ENCODE measurements at places on chromosomes 16 and 17.

DNA sequence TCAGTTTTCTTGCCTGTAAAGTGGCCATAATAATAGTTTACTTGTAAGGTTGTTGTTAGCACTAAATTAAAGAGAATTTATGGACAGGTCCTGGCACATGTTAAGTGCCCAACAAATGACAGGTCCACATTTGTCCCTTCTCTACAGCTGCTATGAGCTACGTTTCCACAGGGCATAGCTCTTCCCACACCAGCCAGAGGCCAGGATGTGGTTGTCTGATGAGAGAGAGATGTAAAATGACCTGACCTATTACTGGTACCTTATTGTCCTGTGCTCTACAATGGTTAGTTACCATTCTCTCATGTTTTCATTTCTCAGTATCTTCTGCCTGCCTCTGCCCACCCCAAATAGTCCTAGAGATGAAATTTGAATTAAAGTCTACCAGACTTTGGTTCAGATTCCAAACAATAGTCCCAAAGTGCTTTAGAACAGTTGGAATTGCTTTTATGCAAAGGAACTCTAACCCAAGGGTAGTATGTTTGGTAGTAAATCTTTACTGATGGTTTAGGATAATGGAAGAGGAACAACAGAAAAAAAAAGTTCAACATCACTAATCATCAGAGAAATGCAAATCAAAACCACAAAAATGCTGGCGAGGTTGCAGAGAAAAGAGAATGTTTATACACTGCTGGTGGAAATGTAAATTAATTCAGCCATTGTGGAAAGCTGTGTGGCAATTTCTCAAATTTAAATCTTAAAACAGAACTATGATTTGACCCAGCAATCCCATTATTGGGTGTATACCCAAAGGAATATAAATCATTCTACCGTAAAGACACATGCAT is 57.1 kb upstream of the ANKFN1 start:
- H3K4me3 ChIP-seq = no peak overlapping the region
- H3K27me3 ChIP-seq = no peaks in the 10 kb centered on the region

GRCh38 chr17:50280068-50280467 is 5.8 kb downstream of the TMEM92 start:
- H3K4me1 ChIP-seq = peaks cover 14% of the 10 kb centered on the region
- H3K36me3 ChIP-seq = peaks cover 8% of the 10 kb centered on the region
- H3K27ac ChIP-seq = no peak overlapping the region
- peak; percentile 38 for DNase-seq
- H3K27me3 ChIP-seq = no peaks in the 10 kb centered on the region

DNA sequence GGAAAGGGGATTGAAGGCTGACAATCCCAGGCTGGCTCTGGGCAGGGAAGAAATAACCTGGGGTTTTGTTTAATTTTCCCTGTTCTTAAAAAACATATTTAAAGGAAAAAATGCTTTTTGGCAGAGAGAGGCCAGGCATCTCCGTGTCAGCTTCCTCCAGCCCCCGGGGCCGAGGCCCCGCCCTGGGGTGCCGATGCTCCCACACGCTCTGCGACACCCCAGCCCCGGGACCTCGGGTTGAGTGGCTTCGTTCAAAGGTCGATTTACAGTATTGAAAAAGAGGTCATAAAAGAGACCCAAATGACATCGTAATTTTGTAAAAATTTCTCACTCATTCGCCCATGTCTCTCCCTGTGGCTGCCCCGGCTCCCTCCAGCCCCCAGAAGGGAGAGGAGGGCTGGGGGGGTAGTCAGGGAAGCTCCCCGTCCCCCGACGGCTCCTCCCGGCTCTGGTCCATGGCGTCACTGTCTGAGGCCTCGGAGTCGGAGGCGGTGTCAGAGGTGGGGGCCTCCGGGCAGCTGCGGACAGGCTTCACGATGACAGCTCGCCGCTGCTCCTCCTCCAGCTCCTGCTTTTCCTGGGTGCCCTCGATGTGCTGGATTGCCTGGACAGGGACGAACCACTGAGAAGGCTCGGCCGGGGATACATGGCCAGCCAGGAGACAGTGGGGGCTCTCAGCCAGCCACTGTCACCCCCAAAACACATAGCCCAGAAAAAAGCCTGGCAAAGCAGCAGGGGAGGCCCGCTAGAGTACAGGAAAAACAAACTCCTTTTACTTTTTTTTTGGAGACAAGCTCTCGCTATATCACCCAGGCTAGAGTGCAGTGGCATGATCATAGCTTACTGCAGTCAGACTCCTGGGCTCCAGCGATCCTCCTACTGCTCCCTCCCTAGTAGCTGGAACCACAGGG is 14.9 kb downstream of the TFAP4 start:
- peak; percentile 69 for DNase-seq
- peaks cover 2% of the 10 kb centered on the region for H3K36me3 ChIP-seq
- H3K27ac ChIP-seq = no peak overlapping the region
- H3K4me1 ChIP-seq = no peaks in the 10 kb centered on the region
- peak overlapping the region; percentile 35 for H3K4me3 ChIP-seq

GRCh38 chr16:9370061-9370491 is 278.6 kb downstream of the HAPSTR1 start:
- no peaks in the 10 kb centered on the region for H3K36me3 ChIP-seq
- H3K4me1 ChIP-seq = no peaks in the 10 kb centered on the region
- no peak overlapping the region for H3K27ac ChIP-seq

- H3K36me3 ChIP-seq = no peaks in the 10 kb centered on the region
- H3K4me1 ChIP-seq = no peaks in the 10 kb centered on the region
- no peaks in the 10 kb centered on the region for H3K27me3 ChIP-seq
- no peak overlapping the region for H3K27ac ChIP-seq
Measured at GRCh38 chr16:28528463-28528867, 10.3 kb downstream of the NUPR1 start.

GRCh38 chr17:10754109-10754508 is 24.3 kb upstream of the TMEM220 start:
- no peak overlapping the region for H3K4me3 ChIP-seq
- no peaks in the 10 kb centered on the region for H3K36me3 ChIP-seq
- no peak overlapping the region for H3K27ac ChIP-seq
- peak; percentile 88 for DNase-seq

- DNase-seq = no peak
- H3K4me3 ChIP-seq = no peak overlapping the region
- H3K27me3 ChIP-seq = no peaks in the 10 kb centered on the region
- no peaks in the 10 kb centered on the region for H3K36me3 ChIP-seq
- H3K4me1 ChIP-seq = no peaks in the 10 kb centered on the region
Measured at GRCh38 chr17:5055543-5055942, 20.3 kb upstream of the SLC52A1 start.

DNA sequence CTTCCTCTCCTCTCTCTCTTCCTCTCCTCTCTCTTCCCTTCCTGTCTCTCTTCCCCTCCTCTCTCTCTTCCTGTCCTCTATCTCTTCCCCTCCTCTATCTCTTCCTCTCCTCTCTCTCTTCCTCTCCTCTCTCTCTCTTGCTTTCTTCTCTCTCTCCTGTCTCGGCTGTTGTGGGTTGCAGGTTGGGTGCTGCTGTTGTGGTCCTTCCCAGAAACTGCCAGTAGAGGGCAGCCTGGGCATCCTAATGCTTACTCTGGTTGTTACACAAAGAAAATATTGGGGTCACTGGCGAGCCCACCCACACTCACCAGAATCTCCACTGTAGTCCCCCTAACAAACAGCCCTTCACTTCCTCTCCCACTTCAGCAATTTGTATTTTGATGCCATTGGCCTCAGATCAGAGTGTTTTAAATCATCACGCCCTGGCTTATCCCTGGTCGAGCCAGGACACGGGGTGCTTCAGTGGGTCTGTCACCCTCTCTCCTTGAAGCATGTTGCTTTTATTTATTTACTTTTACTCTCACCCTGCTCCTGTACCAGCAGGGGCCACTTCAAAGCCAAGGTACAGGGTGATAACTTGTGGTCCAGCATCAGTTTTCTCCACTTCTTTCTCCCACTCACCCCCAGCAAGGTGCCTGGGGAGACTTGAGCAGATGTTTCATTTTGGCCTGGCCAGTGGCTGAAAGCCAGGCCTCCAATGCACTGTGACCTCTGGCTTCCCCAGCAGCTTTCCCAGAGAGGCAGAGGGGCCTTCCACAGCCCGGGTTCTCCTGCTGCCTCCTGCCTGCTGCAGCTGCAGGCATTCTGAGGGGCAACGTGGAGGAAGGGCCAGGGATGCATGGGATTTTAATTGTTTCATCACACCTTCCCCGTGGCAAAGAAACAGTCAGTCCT is 4.7 kb upstream of the MMP15 start:
- peaks cover 21% of the 10 kb centered on the region for H3K27me3 ChIP-seq
- H3K36me3 ChIP-seq = no peaks in the 10 kb centered on the region
- H3K4me1 ChIP-seq = peaks cover 22% of the 10 kb centered on the region

DNA sequence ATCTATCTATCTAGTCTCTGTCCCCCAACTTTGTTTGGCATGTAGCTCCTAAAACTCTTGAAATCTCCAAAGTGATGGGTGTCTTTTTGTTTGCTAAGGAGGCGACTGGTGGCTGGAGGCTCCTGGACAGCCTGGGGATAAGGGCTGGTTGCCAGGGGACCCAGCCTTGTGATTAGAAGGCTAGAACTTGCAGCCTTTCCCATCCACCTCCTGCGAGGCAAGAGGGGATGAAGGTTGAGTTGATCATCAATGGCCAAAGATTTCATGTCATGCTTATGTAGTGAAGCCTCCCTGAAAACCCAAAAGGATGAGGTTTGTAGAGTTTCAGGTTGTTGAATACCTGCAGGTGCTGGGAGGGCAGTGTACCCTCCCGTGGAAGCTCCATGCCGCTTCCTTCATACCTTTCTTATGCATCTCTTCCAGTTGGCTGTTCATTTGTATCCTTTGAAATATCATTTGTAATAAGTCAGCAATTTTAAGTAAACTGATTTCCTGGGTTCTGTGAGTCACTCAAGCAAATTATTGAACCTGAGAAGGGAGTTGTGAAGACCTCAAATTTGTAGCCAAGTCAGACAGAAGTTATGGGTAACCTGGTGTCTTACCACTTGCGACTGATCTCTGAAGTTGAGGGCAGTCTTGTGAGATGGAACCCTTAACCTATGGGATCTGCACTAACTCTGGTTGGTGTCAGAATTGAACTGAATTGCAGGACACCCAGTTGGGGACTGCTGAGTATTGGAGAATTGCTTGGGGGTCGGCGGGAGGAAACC is 202.4 kb downstream of the SEC14L1 start:
- no peaks in the 10 kb centered on the region for H3K27me3 ChIP-seq
- H3K27ac ChIP-seq = no peak overlapping the region
- peaks cover 15% of the 10 kb centered on the region for H3K36me3 ChIP-seq
- no peak overlapping the region for H3K4me3 ChIP-seq

GRCh38 chr17:5511401-5512225 is 25.2 kb downstream of the MIS12 start:
- peaks cover 36% of the 10 kb centered on the region for H3K4me1 ChIP-seq
- no peak for DNase-seq
- no peaks in the 10 kb centered on the region for H3K27me3 ChIP-seq
- H3K36me3 ChIP-seq = peaks cover 21% of the 10 kb centered on the region
- H3K4me3 ChIP-seq = no peak overlapping the region
- H3K27ac ChIP-seq = no peak overlapping the region

DNA sequence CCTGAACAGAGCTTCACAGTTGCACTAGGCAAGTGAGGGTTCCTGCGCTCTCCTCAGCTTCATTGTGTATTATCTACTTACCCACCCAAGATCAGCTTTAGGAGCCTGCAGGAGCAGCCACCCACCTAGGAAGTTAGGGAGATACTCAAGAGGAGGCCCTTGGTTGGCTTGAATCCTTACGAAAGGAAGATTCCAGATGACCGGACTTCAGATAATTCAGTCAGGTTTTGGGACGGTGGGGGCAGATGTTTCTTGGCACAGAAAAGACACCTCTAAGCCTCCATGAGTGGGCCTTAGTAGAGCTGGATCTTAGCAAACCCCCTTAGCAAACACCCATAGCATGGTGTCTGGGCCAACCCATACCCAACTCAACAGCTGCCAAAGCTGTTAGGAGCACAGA is 2.4 kb upstream of the CBFB start:
- H3K27me3 ChIP-seq = no peaks in the 10 kb centered on the region
- H3K4me1 ChIP-seq = peaks cover 35% of the 10 kb centered on the region
- H3K36me3 ChIP-seq = peaks cover 6% of the 10 kb centered on the region
- no peak overlapping the region for H3K4me3 ChIP-seq

GRCh38 chr17:57833179-57833939 is 16.5 kb downstream of the MRPS23 start:
- peaks cover 11% of the 10 kb centered on the region for H3K4me1 ChIP-seq
- no peak overlapping the region for H3K27ac ChIP-seq
- H3K4me3 ChIP-seq = peak overlapping the region; percentile 69
- no peaks in the 10 kb centered on the region for H3K27me3 ChIP-seq

- H3K27me3 ChIP-seq = no peaks in the 10 kb centered on the region
- peaks cover 12% of the 10 kb centered on the region for H3K4me1 ChIP-seq
- DNase-seq = no peak
- H3K27ac ChIP-seq = no peak overlapping the region
- H3K4me3 ChIP-seq = no peak overlapping the region
Measured at GRCh38 chr16:21088143-21088542, 62.5 kb downstream of the DNAH3 start.

DNA sequence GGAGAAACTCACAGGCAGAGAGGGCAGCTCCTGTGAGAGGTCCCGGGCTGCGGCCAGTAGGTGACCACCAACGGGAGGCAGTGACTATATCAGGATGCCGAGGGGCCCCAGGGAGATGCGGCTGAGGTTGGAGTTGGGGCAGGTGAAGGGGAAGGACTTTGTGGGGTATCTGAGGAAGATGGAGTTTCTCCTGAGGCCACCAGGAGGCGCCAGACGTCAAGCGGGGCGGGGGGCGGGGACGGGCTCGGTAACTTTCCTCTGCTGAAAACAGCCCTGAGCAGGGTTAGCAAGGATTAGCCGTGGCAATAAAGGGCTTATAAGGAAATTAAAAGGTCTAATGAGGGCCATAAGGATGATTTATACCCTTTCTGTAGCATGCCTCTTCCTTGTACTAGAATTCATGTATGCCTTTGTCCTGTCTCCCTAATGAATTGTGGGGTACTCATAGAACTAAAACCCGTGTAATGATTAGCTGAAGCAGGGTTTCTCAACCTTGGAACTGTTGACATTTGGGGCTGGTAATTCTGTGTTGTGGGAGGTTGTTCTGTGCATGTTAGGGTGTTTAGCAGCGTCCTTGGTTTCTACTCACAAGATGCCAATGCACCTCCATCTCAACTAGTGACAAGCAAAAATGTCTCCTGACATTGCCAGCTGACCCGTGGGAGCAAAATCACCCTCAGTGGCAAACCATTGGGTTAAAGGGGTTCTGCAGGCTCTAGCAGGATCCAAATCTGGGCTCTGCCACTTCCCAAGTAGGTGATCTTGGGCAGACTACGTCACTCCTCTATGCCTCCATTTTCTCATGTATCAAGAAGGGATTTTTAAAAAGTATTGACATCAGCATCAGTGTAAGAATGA is 74.8 kb upstream of the GRIN2A start:
- no peak overlapping the region for H3K27ac ChIP-seq
- no peaks in the 10 kb centered on the region for H3K27me3 ChIP-seq
- DNase-seq = peak; percentile 90
- peaks cover 6% of the 10 kb centered on the region for H3K4me1 ChIP-seq
- no peak overlapping the region for H3K4me3 ChIP-seq

DNA sequence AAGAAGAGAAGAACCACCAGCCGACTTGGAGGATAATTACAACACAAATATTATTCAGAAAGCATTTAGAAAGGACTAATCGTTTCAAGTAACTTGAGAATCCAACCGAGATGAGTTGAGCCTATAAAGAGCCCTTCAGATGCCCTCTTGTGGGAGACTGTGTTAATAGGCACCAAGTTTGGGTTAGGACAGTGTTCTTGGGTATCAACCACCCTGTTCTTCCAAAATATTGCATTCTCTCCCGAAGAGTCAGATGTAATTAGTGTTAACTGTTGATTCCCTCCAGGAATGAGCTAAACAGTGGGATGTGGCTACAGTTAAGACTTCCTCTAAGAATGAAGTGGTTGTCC is 87.8 kb upstream of the NOL11 start:
- no peaks in the 10 kb centered on the region for H3K27me3 ChIP-seq
- H3K36me3 ChIP-seq = no peaks in the 10 kb centered on the region
- peaks cover 3% of the 10 kb centered on the region for H3K4me1 ChIP-seq
- no peak overlapping the region for H3K4me3 ChIP-seq

Data from osteoblast (primary cell).